ENCODE measurements at places on chromosomes 3 and 15. TPM values are rescaled to one million over a fixed set of nuclear protein-coding genes. Genes with fewer than 3 reads are reported as not detected.

GRCh38 chr3:48851407-48851806, 3.7 kb upstream of the PRKAR2A start:
- no peak for ATAC-seq

Gene SLC25A38
- total RNA-seq = 8.6 TPM

DNA sequence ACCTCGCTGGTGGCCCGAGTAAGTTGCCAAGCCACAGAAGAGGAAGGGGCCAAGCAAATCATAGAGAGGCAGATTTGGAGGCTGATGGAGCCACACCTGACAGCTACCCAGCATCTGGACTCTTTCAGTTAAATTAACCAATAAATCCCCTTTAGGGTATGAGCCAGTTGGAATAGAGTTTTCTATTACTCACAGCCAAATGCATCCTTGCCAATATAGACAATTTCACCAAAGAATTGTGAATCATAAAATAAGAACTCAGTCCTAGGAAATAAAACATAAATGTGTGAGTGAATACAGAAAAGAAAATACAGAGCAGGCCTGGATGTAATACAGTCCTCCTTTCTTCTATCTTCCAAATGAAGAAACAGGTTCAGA, 161.6 kb upstream of the ANKRD28 start:
- ATAC-seq = no peak

DNA sequence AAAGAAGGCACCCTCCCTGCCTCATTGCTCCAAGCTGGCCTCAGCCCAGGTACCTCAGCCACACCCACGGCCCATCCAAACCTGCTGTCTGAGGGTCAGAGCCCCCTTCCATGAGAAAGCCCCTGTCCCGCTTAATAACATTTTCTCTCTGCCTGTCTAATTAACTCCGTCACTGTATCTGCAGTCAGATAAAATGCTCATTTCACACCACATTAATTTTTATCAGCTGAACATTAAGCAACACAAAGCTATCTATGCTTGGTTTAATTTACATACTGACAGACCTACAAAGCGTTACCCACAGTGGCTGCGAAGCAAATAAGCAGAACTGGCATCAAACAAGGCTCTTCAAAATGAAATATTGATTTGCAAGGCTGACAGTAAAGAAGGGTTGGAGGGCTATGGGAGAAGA, 309.8 kb upstream of the ICE2 start:
- no peak for ATAC-seq

Gene TMCO5A
- total RNA-seq = not detected

GRCh38 chr15:53576841-53577240, 182.6 kb downstream of the WDR72 start:
- no peak for ATAC-seq
